ENCODE measurements at places on chromosomes 12 and 14.

DNA sequence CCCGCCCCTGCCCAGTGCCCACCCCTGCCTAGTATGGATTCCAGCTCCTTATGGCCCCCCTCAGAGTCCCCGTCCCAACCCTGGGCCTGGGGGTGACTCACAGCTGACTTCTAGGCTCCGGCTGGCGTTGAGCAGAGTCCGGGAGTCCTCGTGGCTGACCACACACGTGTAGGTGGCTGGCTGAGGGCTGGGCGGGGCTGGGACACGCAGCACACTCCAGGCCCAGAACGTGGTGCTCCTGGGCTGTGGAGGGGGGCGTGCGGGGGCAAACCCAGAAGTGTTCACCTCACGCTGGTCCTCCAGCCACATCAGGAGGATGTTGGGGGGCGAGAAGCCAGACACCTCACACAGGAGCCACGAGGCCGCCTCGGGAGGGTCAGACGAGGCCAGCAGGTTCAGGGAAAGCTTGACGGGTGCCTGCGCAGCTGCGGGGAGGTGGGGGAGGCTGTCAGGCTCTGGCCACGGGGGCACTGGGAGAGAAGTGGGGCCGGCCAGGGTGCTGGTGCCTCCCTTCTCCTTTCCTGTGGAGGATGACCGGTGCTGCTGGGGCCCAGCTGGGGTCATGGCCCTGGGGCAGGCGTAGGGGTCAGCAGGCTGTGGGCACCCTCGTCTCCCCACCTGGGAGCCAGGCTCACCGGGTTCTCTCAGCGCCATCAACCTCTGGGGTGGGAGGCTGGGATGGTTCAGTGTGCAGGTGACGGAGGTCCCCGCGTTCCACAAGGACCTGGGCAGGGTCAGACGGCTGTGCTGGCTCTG, 314.1 kb downstream of the TMEM121 start:
- DNase-seq, result no peak

DNA sequence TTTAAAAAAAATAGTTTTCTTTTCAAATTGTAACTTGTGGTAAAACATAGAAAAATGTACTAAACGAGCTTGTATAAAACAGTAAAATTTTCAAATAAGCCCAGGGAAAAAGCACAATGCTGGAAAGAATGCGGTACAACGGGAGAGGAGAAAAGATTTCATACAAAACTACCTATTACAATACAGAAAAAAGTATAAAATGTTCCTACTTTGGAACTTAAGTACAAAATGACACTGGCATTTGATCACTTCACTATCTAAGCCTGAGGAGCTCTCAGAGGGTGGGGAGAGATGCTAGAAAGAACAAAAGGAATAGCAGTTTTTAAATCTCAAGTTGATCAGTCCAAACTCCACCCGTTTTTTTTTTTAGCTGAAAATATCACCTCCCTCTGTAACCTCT, 39.5 kb upstream of the COL2A1 start:
- no peak for DNase-seq

- DNase-seq, result no peak
Measured at GRCh38 chr12:123520567-123521474, 12.7 kb downstream of the RILPL1 start.

DNA sequence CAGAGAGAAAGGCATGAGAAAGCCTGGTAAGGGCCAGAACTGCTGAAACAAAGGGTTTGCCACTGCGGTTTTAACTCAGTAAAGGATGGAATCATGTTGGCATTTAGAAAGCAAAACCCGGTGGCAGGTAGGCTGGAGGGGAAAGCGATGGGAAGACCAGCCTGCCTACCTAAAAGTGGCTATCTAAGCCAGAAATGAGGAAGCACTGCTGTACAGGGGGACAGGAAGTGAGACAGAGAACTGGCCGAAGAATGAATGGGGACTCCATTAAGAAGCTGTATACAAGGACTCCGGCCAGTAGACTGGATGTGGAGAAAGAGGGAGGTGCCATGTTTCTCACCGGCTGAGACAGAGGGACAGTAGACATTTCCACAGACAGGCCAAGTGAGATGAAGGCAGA, 48.2 kb downstream of the PPM1H start:
- DNase-seq, result no peak

DNA sequence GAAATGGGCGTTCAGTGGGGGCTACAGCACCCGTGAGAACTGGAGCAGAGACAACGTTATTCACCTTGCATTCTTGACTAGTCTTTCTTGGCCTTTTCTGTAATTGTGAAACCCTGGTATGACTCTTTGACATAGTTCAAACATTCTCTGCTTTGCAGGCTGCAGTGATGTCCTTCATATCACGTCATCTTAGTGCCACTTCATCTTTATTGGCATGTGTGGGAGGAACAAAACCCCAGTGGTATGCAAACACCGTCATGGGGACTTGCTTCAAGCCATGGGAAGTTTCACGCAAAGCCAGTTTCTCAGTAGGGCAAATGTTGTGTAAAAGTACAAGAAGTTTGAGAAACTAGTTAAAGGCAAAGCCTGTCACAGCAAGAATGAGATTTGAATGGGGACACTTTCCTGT, 20.2 kb upstream of the DUSP16 start:
- DNase-seq, result no peak

DNA sequence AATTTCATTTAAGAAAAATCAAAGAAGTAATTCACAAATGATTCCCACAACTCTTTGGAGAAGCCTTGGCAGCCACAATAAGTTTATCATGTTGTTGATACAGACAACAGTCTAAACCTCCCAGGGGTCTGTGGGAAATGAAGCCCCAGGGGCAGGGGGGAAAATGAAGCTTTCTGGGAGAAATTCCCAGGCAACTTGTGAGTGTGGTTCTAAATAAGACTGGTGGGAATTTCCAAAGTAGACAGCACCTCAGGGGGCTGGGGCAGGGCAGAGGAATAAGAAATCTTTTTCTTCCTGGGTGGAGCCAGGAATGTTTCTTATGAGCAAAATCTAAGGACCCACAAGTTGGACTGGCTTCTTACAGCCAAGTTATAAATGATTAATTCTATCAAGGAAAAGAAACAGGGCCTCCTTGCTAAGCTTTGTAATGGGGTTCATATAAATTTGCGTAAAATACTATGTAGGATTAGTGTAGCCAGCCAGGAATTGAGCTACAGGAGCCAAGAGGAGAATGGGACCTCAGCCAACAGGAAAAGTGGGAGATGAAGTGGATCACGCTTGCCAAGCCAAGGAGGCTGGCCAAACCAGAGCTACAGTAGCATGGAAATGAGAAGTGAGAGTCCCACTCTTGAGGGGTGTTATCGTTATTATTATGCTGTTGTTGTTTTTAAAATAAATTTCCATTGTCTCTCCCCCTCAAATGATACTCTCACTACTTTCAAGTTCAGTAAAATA, 182.9 kb upstream of the FAR2 start:
- DNase-seq, result no peak

DNA sequence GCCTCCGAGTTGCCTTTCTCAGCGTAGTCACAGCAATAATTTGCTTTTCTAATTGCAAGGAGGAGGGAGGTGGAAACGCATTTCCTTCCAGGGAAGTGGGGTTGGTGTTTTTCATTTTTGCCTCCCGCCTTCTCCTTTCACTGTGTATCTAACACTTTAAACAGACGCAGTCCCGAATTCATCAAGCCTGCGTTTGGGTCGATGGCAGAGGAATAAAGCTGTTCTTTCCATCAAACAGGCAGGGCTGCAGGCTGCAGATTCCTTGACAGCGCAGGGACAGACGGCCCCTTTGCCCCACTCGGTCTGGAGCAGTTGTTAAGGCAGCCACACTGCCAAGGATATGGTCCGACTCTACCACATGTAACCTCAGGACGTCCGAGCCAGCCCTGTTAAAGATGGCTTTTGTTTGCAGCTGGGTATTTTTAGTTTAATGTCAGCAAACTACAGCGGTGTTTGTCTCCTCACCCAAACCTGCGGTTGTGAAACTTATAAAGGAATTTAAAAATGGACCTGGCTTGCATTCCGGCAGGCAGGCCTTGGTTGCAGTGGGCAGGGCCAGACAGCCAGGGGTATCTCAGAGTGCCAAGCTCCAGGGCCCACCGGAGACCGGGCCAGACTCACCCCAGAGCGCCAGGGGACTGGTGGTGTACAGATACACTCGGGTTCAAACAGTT, 2.1 kb downstream of the CHST11 start:
- DNase-seq, result peak; percentile 74
